Stimulated activated CD8-positive, alpha-beta memory T cell treated with anti-CD3 and anti-CD28 coated beads, Interleukin-2, amount 100 ng/mL, for 48 hours (primary cell): ENCODE measurements at places on chromosomes 3 and 15.

DNA sequence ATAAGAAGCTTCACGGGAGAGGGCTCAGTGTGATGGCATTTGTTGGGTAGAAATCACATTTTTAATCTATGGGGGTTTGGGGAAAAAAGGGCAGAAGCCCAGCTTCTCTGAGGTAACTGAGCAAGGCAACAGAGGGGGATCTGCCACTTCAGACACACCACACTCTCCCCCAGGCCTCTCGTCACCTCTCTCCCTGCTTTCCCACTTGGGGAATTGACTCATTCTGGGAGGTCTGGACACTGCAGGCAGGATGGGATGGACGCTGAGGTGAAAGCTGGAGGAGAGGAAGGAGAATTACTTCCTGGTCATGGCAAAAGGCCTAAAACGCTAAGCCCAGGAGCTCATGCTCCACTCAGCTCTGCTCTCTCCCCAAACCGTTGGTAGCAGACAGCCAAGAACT is 33.2 kb downstream of the MYO5C start:
- DNase-seq, result no peak

GRCh38 chr3:177286034-177286433 is 88.8 kb upstream of the TBL1XR1 start:
- no peak for DNase-seq

- DNase-seq, result no peak
Measured at GRCh38 chr3:90032980-90033641, 925.7 kb downstream of the EPHA3 start.

DNA sequence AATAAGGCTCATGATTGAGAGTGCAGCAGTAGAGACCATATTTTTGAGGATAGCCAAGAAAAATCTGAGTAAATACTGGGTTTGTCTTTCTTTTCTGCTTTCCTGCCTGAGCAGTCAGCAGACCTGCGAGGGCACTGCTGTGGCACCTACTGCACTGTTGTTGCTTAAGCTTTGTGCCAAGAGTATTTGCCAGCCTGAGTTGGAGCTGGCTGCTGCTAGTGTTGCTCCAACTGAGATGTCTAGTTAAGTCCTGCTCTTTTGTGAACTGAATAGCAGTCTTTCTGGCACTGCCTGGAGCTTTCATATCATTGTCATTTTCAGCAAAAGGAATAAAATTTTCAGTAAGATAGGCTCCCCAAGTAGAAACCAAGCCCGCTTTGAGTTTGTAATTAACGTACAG is 214.5 kb upstream of the P2RY1 start:
- DNase-seq, result no peak

GRCh38 chr3:179045719-179046402 is 25.7 kb downstream of the ZMAT3 start:
- no peak for DNase-seq

DNA sequence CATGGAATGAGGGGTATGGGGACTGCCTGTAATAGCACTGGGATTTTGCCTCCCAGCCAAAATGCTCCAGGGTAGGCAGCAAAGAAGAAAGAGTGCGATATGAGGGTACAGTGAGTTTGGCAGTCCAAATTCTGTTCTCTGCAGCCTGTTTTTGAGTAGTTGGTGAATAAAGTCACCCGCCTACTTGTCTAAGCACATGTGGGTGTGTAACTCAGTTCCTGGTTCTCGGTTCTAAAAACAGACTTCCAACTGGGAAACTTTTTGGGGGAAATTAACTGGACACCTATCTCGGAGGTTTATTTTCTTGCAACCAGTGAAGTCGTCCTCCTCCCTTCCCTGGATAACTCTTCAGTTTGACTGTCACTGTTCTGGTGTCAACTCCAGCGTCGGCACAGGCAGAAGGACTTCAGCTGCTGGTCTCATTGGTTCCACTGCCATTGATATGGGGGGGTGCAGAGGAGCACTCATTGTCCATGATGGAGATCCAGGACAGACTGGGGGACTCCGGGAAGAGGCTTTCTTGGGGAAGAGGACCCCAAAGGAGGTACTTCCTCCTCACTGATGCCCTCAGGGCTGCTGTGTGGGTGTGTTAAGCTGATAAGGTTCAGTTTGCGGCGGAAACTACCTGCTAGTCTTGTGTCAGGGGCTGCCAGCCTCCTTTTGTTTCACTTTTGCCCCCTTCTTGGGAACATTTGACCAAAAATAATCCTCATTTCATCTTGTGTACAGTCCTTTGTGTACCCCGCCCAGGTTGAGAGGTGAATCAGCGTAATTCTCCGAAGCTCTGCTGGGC is 13.2 kb downstream of the GHRL start:
- no peak for DNase-seq

- DNase-seq, result no peak
Measured at GRCh38 chr15:59953392-59953883, 50.7 kb upstream of the FOXB1 start.

- DNase-seq, result no peak
Measured at GRCh38 chr3:175007306-175007705, 148.2 kb downstream of the NAALADL2 start.

DNA sequence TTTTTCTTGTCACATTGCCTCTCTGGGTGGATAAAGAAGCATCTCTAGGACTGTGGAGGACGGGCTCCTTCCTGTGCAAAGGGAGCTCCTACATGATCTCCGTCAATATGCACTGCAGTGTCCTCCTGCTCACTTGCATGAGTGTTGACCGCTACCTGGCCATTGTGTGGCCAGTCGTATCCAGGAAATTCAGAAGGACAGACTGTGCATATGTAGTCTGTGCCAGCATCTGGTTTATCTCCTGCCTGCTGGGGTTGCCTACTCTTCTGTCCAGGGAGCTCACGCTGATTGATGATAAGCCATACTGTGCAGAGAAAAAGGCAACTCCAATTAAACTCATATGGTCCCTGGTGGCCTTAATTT is 478 bp downstream of the GPR15 start:
- DNase-seq, result no peak

DNA sequence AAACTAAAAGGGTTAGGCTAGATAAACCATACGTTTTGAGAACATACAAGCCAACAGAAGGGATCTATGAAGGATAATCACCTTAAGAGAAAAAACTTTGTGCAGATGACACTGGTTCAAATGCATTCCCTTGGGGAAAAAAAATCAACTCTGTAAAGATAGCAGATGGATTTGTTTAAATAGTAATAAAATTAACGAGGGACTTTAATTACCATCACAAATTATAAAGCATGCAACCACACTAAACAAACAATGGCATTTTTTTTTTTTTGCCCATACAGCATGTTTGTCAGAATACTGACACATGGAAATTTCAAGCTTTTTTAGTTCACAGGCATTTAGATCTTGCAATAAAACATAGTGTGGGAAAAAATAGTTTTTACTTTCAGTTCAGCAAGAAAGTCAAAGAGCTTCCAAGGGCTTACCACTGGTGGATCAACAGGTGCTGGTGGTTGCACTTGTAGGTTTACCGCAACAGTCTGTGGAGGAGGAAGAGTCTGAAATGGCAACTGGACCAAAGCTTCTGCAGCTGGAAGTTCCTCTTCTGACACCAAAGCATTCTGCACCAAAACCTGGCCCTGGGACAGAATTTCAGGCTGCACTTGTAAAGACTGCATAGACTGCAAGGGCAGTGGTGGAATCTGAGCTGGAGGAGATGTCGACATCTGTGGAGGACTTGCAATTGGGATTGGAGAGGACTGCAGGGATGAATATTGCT is 53.1 kb downstream of the PHC3 start:
- no peak for DNase-seq

- no peak for DNase-seq
Measured at GRCh38 chr3:132756108-132756650, 34.0 kb upstream of the NPHP3 start.

DNA sequence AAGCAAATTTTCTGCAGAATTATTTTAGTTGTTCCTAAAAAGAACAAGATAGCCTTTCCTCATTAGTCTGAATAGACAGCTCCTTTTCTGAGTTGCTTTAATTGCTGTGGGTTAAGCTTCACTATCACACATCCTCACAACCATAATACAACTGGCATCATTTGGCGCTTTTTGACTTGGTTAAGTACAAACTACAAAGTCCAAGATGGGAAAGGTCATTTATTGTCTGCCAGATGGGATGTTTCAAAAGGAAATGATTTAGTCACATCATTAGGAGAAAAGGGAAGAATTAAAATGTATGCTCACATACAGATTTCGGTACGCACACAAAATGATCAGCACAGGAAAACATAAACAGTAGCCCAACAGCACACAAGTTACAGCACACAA is 329.1 kb downstream of the RORA start:
- no peak for DNase-seq

- DNase-seq, result no peak
Measured at GRCh38 chr15:40328176-40328575, 4.7 kb downstream of the INAFM2 start.

GRCh38 chr3:53188720-53189119 is 27.7 kb downstream of the PRKCD start:
- no peak for DNase-seq

DNA sequence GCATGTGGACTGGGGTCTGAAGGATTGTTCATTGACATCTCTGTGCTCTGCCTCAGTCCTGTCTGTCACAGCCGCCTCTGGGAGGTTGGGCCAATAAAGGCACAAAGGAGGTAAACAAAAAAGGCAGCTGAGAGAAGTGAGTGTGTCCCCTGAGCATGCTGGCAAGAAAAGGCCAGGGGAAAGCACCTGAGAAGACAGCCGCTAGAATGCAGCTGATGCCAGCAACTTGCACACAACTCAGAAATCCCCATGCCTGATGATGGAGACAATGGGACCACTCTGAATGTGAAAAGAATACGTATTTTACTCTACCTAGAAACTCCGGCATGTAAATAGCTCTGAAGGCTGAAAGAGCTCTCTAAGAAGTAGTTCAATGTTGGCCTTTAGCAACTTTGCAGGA is 118.7 kb downstream of the KCNH8 start:
- no peak for DNase-seq

GRCh38 chr3:72123908-72124441 is 339.0 kb upstream of the PROK2 start:
- no peak for DNase-seq

DNA sequence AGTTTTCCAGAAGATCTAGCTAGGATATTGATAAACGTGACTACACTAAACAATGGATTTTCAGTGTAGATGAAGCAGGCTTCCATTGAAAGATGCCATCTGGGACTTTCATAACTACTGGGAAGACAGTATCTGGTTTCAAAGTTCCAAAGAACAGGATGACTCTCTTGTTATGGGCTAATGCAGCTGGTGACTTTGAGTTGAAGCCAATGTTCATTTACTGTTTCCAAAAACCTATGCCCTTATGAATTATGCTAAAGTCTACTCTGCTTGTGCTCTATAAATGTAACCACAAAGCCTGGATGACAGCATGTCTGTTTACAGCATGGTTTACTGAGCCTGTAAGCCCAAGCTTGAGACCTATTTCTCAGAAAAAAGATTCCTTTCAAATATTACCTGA is 245.4 kb downstream of the GBE1 start:
- no peak for DNase-seq

GRCh38 chr3:116052602-116053001 is 392.7 kb downstream of the LSAMP start:
- DNase-seq, result no peak

DNA sequence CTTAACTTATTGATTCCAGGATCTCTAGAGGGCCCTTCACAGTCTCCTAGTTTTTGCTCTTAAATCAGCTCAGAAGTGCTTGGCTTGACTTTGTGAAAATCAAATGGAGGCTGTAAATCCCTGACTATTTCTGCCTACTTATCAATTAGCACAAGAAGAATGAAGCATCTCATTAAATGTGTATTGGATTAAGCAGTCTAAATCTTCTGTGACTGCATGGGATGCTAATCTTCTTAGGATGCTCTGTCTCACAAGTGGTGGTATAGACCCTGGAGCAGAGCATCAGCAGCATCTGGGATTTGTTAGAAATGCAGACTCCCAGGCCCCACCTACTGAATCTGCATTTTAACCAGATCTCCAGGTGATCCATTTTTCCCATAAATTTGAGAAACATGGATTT is 488.7 kb downstream of the AGBL1 start:
- DNase-seq, result no peak

DNA sequence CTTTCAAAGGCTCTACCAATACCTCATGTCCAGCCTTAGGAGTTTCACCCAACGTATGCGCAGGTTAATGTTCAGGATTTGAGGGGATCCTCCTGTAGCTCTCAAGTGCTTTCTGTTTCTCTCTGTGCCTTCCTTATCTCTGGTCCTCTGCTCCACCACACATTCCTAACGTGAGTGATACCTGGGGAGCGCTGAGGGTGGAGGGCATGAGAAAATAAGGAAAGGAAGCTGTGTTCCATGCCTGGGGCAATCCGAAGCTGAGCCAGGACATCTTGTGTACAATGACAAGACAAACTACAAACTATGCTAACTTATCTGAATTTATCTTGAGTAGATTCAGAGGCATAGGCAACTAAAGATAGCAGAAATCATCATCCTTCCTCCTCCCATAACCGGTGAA is 136.4 kb downstream of the SST start:
- no peak for DNase-seq
